H54 (cell line): ENCODE measurements at places on chromosomes 1 and 21.
A peak's percentile ranks its signal among the peaks of the same experiment; 100 is the strongest.

GRCh38 chr21:39874759-39875158 lies 7.5 kb downstream of the PCP4 start:
- no peak for DNase-seq

GRCh38 chr1:63087966-63088365 lies 234.4 kb upstream of the FOXD3 start:
- DNase-seq = no peak

GRCh38 chr1:27216466-27216865 lies 18.0 kb upstream of the WDTC1 start:
- no peak for DNase-seq

DNA sequence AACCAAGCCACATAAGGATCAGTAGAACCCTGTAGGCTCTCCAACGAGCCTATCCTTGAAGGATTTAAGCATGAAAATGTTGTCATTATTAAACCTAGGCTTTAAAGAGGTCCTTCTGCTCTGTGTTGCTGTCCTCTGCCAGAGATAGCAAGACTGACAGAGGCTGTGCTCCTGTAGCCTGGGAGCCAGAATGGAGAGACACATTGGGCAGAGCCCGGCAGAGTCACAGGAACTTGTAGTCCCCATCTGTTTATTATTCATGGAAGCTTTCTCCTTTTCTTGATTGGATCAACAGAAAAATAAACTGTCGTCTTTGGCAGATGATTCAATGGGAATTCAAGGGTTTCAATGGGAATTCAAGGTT lies 19.2 kb upstream of the SLAMF1 start:
- DNase-seq = no peak

GRCh38 chr1:1021920-1022259 lies 2.0 kb downstream of the AGRN start:
- peak; percentile 79 for DNase-seq

DNA sequence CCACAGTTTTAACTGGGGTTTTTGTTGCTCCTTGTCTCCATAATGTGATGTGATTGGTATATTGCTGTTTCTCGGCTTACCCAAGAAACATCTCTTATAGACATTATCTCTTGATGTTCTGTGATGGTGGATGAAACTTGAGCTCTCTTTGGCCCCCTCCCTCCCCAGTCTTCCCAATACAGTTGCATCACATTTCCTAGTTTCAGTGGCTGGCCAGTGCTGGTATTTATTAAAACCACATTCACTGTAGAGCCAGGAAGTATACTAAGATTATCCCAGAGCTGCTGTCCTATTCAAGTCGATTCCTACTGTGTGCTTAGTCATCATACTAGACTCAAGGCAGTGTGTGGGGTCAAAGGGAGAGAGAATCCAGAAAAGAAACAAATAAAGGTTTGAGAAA lies 244.4 kb downstream of the KAZN start:
- no peak for DNase-seq

DNA sequence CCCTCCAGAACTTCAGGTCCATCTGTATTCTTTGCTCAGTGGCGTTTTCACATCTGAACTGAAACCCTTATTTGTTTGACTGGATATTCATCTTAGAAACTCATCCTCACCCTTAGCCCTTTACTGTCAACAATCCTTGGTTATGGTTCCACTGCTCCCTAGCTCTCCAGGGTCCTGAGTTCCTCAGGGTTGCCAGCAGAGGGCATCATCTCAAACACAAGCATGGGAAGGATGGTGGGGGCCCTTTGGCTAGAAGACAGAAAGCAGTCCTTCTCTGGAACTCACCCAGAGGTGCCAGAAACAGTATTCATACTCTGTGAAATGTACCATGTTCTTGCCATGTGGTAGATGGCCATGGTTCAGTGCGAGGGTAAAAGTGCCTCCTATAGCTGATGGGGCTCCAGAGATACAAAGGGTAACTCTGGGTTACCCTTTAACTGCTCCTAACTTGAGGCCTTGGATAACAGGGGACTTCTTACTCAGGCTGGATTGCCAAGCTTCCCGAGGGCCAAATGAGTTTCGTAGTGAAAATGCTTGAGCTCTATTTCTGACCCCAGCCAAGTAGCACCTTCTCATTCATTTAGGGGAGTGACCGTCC lies 11.3 kb downstream of the NCSTN start:
- DNase-seq = no peak

DNA sequence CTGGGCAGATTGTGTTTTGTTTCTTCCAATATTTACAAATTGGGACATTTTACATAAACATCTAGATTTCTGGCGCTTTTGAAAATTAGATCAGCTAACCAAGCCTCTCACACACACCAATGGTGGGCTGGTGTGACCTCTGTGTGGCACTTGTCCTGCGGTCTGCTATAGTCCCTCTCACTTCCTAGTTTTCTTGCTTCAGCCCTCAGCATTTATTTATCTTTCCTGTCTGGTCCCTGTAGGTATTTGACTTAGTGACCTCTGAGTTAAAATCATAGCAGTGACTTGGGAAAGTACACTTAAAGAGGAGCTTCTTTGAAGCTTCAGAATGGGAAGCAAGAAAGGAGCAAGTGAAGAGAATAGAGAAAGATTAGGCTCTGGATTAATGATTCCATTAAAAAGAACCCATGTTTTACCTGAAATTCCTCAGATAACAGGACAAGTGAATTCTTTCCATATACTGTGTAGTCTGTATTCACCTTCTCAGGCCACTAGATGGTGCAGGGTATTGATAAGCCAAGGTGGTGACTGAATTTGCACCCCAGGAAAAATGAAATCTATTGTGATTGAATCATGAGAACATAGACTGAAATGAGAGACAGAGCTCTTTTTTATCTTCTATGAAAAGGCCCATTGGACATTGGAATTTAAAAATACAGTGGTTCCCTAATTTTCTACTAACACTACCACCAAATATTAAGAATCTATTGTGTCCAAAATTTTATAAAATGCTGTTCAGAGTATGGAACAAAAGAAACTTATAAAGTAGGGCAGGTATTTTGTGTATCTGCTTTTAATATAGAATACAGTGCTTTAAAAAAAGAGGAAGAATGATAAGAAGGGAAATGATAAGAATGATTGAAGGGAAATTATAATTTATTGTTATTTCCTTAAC lies 7.1 kb upstream of the DIPK1A start:
- no peak for DNase-seq

GRCh38 chr1:113887402-113888175 lies at the start of gene BCL2L15:
Gene BCL2L15 (minus strand): TSS chr1:113887581. CDS start chr1:113887375, 206 bp downstream.
- DNase-seq = no peak

GRCh38 chr1:81679942-81680341 lies 120.8 kb upstream of the ADGRL2 start:
- no peak for DNase-seq

- DNase-seq = no peak
Observed at GRCh38 chr1:40622936-40623629, 42.4 kb downstream of the RIMS3 start.

- DNase-seq = peak; percentile 98
Observed at GRCh38 chr21:42227909-42228708, 9.2 kb downstream of the ABCG1 start.

DNA sequence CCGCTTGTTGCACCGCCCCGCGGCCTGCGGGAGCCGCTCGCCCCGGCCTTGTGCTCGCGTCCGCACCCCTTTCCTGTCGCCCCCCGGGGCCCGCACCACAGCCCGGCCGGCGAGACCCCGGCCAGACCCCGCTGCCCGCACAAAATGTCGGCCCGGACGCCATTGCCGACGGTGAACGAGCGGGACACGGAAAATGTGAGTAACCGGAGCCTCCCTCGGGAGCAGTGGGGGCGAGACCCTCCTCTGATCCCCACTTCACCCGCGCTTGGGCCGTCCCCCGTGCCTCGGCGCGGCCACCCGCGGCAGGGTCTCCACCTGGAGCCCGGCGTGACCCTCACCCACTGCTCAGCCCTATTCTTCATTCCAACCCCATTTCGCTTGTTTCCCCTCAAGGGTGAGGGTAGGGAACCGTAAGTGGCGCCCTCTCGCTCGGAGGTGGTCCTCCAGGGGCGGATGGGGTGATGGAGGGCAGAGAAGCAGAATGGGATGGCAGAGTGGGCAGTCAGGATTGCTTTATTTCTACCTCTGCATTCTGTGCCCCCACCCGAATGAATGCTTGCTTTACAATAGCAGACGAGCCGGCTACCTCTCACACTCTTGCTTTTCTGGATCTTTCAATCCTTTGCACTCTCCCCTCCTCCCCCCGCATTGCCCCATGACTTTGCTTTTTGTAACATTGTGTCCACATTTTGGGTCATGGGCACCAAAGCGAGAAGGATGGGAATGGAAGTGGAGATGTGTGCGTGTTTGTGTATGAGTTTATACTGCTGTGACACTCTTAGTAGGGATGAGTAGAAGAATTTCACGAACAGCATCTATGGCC lies 954 bp downstream of the MARK1 start:
- no peak for DNase-seq

GRCh38 chr1:184624626-184625025 lies 130.0 kb downstream of the EDEM3 start:
- DNase-seq = no peak

DNA sequence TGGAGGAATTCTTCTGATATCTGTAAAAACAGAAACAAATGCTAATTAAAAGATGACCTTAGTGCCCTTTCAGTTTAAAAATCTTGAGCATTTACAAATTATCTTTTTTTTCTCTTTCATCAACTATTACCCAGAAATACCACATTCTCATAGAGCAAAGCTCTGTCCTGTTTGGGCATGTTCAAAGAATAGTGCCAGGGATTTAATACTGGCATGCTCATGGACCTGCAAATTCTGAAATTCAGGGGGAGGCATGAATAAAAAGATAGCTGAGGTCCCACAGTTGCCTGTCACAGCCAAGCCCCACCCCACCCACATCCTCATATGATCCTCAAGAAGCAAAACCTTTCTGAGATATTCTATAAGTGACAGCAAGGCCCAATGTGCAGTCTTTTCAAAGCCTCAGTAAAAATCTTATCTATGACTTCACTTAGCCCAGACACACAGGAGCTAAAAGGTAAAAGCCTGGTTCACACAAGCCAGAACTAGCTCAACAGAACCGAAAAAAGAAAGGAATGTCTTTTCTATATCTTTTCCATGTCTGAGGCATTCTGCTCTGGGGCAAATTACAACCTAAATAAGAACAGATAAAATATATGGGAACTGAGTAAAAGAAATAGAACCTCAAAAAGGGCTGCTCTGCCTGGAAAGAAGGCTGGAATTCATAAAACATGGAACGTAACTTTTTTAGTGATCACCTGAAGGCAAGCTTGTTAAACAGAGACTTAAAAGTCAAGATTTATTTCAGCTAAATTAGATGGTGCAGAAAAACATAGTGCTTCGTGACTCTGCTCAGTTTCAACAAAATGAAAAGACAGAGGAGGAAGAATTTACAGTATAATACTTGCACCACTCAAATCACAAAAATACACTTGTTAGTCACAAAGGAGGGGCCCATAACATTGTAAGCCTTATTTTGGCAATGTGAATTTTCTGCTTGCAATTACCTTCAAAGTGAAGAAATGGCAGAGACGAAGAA lies 11.0 kb downstream of the WLS start:
- no peak for DNase-seq

- no peak for DNase-seq
Observed at GRCh38 chr1:39940253-39940652, 14.7 kb upstream of the MFSD2A start.

- peak; percentile 12 for DNase-seq
Observed at GRCh38 chr1:227234998-227235405, 83.3 kb downstream of the CDC42BPA start.

- peak; percentile 56 for DNase-seq
Observed at GRCh38 chr1:40708750-40709099, 17.2 kb downstream of the NFYC start.

DNA sequence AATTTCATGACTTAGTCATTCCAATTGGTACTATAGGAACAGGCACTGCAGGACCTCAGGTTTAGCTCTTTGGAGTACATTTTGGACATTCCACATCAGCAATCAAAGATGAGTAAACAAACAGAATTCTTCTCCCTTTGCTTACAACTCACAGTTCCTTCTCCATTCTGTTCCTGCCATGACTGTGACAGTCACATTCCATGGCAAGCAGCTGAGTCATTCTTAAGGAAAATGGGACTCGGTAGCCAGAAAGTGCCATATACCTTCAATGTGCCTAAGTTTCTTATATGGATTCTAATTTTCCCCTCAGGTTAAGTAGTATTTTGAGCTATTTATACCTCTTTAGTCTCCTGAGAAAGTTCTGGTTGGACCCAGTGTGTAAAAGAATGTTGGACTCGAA lies 25.6 kb downstream of the CRCT1 start:
- no peak for DNase-seq

DNA sequence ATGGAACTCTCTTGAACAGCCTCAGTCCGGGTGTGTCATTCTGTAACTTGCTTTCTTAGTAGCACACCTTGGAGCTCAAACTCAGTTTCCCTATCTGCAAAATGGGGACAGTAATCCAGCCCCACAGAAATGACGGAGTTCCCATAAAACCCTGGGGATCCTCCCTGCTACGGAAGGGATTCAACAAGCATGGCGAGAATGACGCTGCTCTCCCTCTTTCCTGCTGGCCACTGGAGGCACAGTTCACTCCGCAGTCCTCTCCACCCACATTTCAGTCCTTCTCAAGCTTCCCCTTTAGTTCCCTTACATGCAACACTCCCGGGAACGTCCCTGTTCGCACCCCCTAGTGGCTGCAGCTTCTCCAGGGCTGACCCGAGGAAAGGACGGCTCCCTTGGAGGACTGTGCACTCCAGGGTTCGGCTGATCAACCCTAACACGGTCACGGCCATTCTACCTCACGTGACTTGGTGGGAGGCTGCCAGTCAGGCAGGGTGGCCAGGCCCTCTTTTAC lies 20.6 kb downstream of the RUNX3 start:
- DNase-seq = no peak

DNA sequence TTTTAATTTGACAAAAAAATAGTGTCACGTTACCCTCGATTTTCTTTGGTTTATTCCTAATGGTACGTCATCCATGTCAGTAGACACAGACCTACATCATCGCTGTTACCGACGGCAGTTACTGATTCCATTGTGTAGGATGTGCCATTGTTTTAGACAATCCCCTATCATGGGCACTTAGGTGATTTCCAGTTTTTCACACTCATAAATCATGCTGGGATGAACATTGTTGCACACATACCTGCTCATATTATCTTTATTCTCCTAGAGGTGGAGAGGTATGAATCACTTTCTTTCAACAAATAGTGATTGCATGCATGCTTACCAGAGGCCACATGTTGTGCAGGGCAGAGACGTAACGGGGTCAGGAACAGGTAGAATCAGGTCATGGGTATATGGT lies 79.7 kb upstream of the EFHD2 start:
- DNase-seq = no peak

DNA sequence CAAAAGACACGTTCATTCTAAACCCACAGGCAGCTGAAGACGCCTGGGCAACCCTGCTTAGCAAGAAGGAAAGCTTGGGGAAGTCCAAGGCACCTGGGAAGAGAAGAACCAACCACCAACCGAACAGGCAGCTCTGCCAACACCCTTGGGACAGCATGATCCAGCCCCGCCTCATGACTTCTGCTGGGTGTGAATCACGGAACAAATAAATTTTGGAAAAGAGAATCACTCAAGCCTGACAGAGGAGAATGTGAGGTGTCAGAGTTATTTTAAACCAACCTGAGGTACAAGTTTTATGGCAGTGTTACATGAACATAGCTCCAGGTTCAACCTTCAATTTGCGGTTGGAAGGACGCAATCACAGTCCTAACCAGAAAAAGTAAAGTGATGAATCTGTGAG lies 10.0 kb upstream of the PADI4 start:
- no peak for DNase-seq

GRCh38 chr21:45357436-45358260 lies 47.3 kb upstream of the COL18A1 start:
- DNase-seq = no peak
